ENCODE measurements at places on chromosomes 11 and 22.

GRCh38 chr11:23315286-23315685 is 455.0 kb upstream of the CCDC179 start:
- no peak for DNase-seq

DNA sequence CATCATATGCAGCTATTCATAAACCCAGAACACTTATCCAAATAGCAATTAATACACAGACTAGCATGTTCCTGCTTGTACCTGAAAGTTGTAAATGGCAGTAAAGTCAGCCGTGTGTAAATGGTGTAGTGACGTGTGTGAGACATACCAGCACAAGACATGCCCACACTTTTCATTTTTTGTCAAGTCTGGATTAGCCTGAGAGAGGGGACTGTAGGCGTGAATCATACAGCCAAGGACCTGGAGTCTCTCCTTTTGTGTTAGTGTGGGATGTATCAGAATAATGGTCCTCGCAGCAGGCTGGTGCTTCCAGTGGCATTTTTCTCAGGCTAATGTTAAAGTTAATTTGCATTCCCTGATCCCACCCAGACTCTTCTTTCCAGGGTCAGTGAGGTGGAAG is 116.8 kb upstream of the BMAL1 start:
- DNase-seq: no peak

DNA sequence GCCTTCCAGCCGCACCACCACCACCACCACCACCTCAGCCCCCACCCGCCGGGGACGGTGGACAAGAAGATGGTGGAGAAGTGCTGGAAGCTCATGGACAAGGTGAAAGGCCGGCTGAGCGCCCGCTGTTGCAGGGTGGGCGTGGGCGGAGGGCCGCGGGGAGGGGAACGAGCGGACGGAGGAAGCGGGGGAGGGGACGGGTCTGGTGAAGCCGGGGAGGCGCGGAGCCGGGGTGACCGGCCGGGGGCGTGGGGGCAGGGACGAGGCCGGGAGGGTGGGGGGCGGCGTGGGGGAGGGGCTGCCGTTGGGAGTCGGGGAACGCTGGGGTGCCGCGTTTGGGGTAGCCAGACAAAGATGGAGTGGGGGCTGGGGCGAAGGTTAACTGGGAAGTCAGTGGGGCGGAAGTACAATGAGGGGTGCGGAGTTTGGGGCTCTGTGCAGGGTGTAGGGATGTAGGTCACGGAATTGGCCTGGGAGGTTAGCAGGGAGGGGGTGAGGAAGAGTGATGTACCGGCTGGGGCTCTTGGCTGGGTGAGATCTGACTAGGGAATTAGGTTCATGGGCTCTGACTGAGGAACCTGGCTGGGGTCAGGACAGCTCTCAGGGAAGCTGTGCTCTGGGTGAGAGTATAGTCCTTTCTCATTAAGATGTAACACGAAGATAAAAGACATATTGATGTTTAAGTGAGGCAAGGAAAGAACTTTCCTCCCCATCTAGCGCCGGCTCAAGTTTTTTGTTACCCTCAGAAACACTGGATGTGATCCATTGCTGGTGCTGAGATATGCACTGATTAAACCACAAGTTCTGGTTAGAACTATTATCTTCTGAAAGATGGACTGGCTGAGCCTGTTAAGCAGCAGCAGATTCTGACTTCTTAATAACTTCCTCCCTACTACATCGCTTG is 624 bp downstream of the CBL start:
- no peak for DNase-seq

- no peak for DNase-seq
These were observed at the start of gene GRK2 for GRCh38 chr11:67266449-67267187. TSS of gene GRK2 (plus strand) at chr11:67266473. CDS start at chr11:67266700, 227 bp downstream.

DNA sequence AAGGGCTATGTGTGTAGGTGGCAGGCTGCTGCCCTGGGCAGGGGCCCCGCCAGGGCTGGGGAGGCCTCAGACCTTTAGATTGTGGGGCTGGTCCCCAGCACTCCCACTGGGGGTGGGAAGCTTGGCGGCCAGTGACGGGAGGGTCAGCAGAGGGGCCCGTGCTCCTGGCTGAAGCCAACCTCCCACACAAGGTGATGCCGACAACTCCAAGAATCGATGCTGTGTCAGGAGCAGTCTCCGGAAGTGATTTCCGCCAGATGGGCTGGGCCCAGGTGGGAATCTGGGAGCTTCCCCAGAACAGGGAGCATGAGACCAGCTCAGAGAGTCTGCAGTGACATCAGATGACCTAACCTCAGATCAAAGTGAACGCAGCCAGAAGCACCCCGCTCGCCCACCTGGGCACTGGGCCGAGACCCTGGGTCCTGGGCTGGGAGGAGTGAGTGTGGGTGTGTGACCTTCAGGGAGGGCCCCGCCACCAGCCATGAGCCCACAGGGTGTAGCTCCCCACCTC is 7.7 kb downstream of the TRPM5 start:
- DNase-seq: no peak

GRCh38 chr11:94776351-94777321 is 8.5 kb downstream of the AMOTL1 start:
- DNase-seq: no peak

GRCh38 chr11:68146010-68146540 is 24.9 kb upstream of the CHKA start:
- no peak for DNase-seq

DNA sequence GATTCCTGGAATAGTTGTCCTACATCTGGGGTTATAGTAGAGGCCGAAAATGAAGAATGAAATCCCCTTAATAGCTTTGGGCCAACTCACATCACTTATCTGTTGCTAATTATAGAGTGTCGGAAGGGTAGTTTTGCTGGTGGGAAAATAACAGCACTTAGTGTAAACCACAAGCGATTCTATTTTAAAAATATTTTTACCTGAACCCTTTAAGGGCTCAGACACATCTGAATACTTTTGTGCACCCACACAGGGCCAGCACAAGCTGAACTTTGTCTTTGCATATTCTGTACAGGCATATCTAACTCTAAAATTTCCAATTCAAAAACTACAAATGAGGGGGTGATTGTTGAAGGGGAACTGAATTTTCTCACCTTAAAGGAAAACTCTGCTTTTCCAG is 27.6 kb downstream of the SLC6A5 start:
- DNase-seq: no peak

GRCh38 chr11:58059007-58059350 is 28.2 kb downstream of the OR6Q1 start:
- no peak for DNase-seq

GRCh38 chr11:3860375-3860774 is 4.9 kb downstream of the STIM1 start:
- DNase-seq: no peak

GRCh38 chr11:75639762-75640181 is 29.1 kb downstream of the MAP6 start:
- no peak for DNase-seq

DNA sequence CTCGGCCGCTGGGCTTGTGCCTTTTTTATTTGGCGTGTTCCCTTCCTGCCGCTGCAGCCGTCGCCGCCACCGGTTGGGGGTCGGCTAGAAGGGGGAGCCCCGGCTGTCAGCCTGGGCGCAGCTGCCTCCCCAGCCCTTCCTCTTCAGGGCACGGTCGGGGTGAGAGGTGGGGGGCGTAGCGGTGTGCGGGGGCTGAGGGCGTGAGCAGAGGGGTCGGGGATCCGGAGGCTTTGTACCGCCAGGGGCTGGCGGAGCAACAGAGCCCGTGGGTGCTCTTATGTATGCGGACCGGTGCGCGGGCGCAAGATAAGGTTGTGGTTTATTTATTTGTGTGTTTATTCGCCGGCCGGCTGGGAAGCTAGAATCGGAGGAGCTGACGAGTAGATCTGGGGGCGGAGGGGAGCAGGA is 477 bp downstream of the ZBTB16 start:
- DNase-seq: peak; percentile 30

- no peak for DNase-seq
These were observed 56.6 kb downstream of the BID start for GRCh38 chr22:17717708-17718107.

GRCh38 chr22:32725369-32725988 is 76.0 kb upstream of the TIMP3 start:
- no peak for DNase-seq

DNA sequence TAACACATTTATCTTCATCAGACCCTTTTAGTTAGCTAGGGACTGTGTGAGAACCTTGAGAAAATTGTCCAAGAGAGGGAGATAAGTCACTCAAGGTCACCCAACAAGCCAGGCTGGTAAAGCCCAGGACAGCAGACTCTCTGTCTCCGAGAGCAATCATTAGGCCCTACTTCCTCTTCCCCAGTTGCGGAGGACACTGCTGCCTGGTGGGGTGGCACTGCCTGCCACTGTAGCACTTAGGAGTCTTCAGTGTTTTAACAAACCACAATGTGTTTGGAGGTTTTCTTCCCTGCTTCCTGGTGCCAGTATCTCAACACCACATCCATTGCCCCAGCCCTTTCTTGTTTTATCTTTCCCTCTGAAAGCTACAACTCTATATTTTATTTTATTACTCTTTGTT is 132.1 kb upstream of the LDLRAD3 start:
- DNase-seq: no peak

DNA sequence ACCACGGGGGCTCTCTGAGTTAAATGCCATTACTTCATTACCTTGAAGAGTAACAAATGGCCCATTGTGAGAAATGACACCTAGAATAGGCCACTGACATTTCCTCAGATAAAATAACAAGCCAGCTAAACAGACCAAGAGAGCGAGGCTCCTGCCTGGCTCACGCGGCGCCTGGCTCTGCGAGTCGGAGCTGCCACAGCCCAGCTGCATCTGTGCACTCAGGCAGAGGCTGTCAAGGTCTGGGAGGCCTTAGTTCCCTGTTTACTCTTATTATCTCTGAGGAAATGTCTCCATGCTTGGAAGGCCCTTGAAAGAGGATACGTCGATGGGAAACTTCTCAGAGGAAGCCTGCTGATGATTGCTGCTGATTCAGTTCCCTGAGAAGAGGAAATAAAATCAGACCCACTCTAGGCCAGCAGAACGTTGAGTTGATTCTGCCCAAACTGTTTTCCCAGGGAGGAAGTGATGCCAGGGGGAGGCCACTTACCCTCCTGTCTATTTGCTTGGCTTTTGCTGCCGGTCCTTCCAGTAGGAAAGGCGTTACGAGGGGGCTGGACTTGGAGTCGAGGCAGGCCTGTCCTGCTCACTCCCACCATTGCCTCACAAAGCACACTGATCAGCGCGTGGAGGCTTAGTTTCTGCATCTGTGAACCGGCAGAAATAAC is 208.8 kb downstream of the TBC1D22A start:
- DNase-seq: peak; percentile 80

DNA sequence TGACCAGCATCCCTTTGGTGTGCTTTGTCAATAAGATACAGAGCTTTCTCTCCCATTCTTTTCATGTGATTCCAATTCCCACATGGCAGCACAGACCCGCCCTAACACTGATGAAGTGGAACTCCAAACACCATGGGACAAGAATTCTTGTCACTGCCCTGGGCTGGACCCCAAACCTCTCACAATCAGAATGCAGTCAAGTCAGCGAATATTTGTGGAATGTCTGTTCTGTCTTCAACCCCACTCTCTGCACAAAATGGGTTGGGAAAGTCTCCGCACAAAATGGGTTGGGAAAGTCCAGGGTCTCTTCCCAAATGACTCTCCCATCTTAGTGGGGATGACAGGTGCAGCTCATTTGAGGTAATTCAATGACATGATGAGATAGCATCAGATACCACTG is 138.9 kb upstream of the TEAD1 start:
- no peak for DNase-seq

DNA sequence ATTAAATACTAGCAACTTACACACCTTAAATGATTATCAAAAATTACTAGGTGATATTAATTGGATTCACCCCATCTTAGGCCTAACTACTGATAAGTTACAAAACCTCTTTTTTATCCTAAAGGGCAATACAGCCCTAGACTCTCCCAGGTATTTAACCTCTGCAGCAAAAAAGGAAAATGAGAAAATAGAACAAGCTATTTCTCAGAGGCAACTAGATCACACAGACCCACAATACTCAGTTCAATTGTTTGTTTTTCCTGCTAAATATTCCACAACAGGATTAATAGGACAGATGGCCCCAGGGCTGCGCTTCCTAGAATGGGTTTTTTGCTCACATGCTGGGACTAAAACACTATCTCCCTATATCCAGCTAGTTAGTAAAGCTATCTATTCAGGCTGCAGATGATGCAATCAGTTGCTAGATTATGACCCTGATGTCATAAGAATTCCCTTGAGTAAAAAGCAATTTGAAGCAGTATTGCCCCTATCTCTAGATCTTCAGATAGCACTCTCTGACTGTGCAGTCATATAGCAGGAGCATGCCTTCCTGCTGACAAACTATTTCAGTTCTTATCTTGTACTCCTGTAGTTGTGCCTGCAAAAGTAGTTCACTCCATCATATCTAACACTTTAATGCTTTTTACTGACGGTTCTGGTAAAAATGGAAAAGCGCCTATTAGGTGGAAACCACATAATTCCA is 1595.5 kb upstream of the TENM4 start:
- no peak for DNase-seq

GRCh38 chr11:67356864-67357561 is 3.7 kb upstream of the POLD4 start:
- peak; percentile 89 for DNase-seq

DNA sequence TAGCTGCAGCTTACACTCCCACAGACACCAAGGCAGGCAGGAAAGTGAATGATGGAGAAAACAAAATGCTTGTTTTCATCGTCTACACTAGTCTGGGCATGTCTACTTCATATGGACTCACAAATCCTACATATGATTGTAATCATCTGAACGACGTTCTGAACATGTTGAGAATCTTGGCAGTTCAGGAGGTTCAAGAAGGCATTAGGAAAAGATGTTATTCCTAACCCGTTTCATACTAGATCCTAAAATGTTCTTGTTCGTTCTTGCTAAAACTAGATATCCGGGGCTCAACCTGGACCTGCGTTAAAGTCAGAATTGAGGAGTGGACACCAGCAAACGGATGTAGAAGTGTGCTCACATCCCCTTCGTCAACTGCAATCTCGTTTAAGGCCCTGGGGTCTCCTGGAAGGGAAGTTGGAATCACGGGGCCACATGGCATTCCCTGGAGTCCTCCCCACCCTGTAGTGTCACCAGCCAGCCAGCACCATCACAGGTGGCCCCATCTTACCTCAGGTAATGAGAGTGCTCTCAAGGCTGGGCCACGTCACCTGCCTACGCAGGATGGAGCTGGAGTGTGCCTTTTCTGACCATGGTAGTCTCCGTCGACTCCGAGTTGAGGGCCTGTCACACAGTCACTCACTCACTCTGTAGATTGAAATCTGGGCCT is 37.3 kb downstream of the C11orf58 start:
- DNase-seq: no peak

DNA sequence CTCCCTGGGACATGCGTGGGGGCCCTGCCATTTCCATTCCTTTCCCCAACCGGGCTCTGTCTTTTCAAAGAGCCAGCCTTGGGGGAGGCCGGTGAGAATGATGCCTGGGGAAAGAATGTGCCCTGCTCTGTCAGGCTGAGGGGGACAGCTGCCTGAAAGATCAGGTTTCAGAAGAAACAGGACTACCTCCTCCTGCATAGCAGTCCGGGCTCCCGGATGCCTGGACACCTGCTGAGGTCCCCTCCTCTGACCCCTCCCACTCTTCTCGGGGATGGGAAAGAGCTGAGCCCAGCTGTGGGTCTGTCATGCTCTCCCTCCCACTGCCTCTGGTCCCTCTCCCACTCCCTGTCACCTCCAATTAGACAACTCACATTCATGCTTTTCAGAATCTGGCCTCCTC is 41.8 kb upstream of the CDON start:
- DNase-seq: no peak

Data from kidney capillary endothelial cell (primary cell).